Activated CD4-positive, alpha-beta T cell treated with anti-CD3 and anti-CD28 coated beads, Interleukin-2, amount 50 U/mL, for 1 hour (primary cell): ENCODE measurements at places on chromosomes 2 and 18.

DNA sequence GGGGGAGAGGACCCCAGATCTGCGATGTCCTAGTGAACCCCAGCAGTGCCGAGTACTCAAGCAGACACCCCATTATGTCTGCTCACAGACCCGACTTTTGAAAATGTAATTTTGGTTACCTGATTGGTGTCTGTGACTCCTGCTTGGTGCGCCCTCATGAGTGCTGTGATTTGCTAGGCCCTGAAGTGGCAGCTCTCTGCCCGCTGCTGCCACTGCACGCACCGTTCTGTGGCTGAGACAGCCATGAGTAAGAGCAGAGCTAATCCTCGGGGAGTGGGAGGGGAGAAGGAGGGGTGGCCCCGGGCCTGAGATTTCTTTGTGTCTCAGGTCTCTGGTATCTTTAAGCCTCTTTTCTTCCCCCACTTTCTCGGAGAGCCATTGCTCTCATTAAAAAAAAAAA, 18.2 kb downstream of the FHOD3 start:
- DNase-seq = no peak

DNA sequence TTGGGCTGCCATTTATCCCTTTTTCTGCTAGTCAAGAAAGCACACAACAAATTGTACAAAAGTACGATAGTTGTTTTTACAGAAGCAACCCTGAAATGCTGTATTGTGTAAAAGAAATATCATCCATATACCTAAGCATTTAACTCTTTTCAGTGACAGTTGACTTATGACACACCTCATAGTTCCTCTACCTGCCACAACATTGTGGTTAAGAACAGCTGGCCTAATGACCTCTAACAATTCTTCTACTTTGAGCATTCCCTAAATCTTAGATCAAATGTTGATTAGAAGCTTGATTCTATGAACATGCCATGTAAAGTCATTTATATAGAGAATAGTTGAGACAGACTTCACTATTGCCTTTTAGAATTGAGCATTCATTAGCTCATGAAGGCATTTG, 165.9 kb upstream of the SETBP1 start:
- no peak for DNase-seq

- no peak for DNase-seq
Measured at GRCh38 chr18:62164855-62165487, 21.9 kb downstream of the PIGN start.

DNA sequence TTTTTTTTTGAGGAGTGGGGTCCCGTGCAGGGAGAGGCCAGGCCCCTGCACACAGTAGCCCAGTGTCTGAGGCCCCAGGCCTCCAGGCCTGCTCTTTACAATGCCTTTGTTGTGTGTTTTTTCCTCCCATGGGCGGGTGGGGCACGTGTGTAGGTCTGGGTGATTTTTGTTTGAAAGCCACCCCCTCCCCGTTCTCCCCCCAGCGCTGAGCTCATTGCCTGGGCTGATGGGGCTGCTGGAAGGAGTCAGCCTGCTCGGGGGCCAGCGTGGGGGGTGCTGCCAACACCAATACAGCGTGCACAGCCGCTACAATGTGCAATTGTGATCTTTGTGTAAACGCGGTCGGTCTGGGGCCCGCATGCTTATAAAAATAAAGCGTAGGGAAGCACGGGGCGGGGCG, 142.7 kb downstream of the DYSF start:
- no peak for DNase-seq

GRCh38 chr2:88832311-88832991, 141.0 kb downstream of the RPIA start:
- DNase-seq = no peak

- no peak for DNase-seq
Measured at GRCh38 chr2:100197631-100198153, 55.3 kb upstream of the AFF3 start.

- DNase-seq = no peak
Measured at GRCh38 chr2:46198164-46198883, 98.9 kb upstream of the EPAS1 start.

DNA sequence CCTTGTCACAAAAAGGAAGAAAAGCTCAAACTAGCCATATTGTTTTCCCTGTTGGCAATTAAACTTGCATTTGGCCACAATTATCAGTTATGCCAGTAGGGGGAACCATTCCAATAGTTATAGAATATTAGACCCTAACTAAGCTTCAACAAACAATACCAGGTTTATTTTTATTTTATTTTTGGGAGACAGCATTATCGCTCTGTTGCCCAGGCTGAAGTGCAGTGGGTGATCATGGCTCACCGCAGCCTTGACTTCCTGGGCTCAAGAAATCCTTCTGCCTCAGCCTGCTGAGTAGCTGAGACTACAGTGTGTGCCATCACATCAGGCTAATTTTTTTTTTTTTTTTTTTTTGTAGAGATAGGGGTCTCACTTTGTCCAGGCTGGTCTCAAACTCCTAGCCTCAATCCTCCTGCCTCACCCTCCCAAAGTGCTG, 102.1 kb downstream of the ATAD2B start:
- no peak for DNase-seq

DNA sequence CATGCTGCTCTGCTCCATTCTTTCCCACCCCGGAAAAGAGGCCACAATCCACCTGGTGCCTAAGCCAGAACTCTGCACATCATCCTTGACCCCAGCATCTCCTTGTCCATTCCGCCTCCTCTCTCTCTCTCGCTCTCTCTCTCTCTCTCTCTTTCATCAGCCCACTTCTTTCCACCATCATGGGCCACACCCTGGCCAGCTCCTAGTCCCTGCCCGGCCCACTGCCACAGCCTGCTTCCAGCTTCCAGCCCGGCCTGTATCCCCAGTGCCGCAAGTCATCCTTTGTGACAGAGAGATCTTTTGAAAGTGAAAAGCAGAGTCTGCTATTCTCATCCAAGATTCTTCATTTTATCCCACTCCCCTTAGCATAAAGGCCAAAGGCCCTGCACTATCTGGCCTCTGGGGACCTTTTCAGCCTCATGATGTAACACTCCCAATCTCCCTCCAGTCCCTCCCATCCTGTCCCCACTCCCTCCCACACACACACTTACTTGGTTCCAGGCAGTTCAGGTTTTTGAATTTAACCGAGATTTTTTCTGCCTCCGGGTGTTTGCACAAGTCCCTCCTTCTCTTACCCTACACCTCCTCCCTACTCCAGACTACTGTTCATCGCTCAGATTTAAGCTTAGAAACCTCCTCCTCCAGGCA, 214.0 kb downstream of the EN1 start:
- DNase-seq = no peak

GRCh38 chr18:67514901-67515540, 1.5 kb downstream of the DSEL start:
- no peak for DNase-seq
